ENCODE measurements at places on chromosomes 16 and 17.

DNA sequence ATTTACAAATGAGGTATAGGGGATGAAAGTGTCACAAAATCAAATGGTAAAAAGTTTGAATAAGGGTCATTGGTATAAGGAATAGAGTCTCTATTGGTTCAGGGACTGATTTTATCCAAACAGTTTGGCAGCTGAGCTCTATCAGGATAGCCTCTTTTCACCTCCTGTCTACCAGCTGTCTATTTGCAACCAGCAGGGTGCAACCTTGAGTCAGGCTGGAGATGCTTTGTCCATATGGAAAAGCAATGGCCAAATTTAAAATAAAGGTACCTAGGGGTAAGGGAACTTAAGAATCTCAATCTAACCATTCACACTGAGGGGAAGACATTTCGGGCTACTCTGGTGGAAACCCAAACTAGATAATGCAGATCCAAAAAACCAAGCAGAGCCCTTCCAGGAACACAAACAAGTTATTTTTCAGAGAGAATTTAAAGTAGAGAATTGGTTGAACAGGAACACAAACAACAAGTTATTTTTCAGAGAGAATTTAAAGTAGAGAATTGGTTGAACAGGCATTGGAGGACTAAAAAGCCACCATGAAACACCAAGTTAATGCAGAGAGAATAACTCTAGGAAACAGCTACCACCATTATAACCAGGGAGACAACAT, 12.6 kb upstream of the CA10 start:
- no peak for DNase-seq

GRCh38 chr17:59341922-59342321, 10.5 kb downstream of the YPEL2 start:
- DNase-seq, result no peak

DNA sequence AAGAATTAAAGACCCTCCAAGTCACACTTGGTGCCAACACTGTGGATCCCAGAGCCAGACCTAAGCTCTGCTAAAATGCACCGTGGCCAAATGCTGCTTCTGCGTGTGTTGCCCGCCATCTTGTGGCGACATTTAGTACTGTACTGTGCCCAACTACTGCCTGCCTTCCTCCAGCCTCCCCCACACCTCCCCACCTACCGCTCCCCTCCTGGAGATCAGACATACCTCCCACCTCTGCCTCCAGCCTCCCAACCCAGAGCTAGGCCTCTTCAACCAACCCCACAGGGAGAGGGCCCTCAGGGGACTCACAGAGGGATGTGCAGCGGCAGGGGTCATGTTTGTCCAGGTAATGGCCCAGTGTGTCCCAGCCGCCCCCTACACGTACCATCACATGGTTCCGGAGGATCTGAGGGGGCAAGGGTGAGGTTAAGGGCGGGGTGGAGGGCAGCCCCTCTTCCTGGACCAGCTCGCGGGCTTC, 5.5 kb downstream of the GAS2L2 start:
- DNase-seq, result peak; percentile 64

DNA sequence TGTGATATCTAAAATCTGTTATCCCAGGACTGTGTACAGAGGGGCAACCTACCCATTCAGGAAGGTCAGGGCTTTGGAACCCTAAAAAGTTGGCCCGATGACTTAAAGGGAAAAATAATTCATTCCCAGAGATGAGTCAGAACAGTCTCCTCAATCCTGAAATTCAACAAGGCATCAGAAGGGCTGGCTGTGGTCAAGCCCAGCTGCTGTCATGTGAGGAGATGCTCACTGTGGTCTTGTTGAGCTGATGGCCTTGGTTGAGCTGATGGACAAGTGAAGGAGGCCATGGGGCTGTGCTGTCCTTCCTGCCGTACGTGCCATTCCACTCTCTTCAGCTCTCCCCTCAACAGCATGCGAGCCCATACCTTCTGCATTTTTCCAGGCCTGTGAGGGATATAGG, 20.9 kb upstream of the DRG2 start:
- DNase-seq, result no peak

- no peak for DNase-seq
Measured at GRCh38 chr16:72210555-72210954, 38.6 kb upstream of the PMFBP1 start.

- DNase-seq, result no peak
Measured at GRCh38 chr16:4928227-4928626, 8.7 kb downstream of the PPL start.

GRCh38 chr17:5526821-5527598, 40.6 kb downstream of the MIS12 start:
- DNase-seq, result no peak

DNA sequence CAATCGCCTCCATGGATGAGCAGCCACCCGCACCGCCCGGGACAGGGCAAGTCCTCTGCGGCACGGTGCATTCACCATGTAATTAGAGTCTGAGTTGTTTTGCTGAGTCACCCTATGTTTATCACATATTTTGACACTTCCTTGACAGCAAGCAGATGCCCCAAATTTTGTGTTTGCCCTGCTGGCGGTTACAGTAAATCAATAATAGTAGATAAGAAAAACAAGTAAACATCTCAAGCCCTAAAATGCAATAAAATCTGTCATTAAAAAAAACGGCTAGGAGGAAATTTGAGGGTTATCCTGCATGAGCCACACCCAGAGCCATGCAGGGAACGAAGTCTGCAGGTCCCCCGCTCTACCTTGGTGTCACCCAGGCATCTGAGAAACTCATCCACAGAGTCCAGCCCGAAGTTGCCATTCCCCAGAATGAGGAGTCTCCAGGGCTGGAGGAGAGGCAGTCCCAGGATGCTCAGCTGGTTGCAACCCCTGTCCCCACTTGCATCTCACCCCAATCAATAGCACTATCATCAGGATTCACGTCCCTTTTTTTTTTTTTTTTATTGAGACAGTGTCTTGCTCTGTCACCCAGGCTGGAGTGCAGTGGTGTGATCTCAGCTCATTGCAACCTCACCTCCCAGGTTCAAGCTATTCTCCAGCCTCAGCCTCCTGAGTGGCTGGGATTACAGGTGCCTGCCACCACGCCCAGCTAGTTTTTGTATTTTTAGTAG, 16.5 kb upstream of the ST6GALNAC1 start:
- DNase-seq, result no peak

GRCh38 chr17:64048805-64049204, 28.4 kb upstream of the ICAM2 start:
- no peak for DNase-seq

DNA sequence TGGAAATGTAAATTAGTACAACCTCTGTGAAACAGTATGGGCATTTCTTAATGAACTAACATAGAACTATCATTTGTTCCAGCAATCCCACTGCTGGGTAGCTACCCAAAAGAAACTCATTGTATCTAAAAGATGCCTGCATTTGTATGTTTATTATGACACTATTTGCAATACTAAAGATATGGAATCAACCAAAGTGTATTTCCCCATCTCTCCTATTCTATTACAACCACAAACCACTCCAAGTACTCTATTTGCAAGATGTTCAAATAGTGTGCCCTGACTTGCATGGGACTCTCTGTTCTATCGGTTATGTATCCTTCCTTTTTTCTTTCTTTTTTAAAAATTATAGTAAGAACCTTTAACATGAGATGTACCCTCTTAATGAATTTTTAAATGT, 845.2 kb downstream of the CDH11 start:
- no peak for DNase-seq

DNA sequence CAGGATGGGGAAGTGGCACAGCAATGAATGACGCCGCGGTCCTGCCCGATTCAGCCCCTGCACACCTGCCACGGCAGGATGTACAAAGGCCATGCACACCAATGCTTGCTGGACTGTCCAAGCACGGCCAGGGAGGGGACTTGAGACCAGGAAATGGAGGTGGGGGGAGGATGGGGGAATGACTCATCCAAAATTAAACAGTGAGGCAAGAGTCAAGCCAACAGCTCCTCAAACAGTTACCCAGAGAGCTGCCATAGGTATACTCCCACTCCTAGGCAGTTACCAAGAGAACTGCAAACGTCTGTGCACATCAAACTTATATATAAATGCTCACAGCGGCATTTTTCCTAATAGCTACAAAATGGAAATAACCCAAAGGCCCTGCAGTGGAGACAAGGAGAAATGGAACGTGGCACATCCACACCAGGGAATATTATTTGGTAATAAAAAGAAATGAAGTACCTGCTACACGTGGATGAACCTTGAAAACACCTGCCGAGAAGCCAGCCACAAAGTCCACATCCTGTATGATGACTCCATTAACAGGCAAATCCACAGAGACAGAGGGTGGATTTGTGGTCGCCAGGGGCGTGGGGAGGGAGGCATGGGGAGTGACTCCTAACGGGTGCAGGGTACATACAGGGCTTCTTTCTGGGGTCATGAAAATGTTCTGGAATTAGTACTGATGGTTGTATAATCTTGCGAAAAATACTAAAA, 54.1 kb downstream of the VAC14 start:
- DNase-seq, result no peak

DNA sequence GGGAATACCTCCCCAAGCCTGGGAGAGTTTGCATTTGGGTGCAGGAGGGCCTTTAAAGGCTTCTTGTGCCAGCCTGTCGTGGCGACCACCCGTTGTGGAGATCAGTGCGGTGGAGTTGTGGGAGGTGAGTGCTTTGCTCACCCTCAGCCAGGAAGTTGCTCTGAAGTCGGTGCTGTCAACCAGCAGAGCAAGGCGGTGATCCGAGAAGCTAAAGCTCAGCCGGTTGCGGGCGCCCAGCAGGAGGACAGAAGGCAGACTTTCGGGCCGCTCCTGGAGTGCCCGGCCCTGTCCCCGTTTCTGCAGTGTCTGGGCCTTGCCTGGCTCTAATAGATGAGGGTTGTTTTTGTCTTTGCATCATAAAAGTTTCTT, 1.4 kb downstream of the UBE2I start:
- DNase-seq, result no peak

- no peak for DNase-seq
Measured at GRCh38 chr17:30832438-30833124, 815 bp downstream of the ATAD5 start.

DNA sequence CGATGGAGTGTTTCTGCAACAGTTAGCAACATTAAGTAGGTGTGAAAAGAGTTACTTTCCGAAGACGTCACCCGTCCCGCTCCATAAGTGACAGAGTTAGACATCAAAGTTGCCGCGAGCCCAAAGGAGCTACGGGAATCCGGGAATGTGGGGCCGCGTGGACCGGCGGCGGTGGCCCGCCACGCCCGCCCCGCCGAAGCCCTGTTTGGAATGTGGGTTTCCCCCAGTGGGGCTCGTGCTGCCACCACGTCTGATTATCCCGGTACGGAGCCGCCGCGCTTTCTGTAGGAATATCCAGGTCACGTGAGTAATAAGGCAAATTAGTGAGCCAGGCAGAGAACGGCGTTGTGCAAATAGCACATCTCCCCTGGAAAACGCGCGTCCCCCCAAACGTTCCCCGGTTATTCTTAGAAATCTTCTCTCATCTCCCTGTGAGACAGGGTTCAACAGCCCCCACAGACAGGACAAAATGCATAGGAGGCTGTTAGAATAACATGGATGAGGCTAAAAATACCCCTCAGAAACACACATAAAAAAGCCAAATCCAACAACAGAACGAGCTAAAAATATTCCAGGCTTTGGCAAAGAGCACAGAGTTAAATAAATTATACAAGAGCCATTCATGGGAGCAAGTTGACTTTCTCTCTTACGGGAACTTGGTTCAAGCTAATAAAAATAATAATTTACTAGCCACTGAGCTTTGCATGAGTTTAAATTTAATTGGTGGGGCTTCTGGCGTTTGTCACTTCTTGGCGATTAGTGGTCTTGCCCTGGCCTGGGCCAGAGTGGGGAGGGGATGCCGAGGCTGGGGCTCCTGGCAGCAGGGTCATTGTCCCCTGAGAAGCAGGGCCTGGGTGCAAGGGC, 8.6 kb downstream of the BAHCC1 start:
- no peak for DNase-seq

DNA sequence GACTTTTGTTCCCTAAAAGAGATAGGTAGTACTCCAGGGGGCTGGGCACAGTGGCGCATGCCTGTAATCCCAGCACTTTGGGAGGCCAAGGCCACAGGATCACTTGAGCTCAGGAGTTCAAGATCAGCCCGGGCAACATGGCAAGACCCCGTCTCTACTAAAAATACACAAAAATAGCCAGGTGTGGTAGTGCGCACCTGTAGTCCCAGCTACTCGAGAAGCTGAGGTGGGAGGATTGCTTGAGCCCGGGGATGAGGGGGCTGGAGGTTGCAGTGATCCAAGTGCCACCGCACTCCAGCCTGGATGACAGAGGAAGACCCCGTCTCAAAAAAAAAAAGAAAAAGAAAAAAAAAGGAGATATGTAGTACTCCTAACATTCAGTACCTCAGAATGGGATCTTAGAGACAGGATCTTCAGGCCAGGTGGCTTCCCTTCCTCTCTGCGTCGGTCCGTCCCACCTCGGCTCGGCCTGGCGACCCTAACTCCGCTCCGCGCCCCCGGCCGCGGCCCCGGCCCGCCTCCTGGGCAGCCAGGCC, 89.6 kb downstream of the CDC27 start:
- no peak for DNase-seq

- DNase-seq, result no peak
Measured at GRCh38 chr16:53519417-53520091, 16.5 kb upstream of the AKTIP start.

GRCh38 chr17:45149037-45149668, 878 bp downstream of the HEXIM1 start:
- DNase-seq, result no peak

GRCh38 chr16:64865069-64865696, 256.7 kb downstream of the CDH11 start:
- no peak for DNase-seq

DNA sequence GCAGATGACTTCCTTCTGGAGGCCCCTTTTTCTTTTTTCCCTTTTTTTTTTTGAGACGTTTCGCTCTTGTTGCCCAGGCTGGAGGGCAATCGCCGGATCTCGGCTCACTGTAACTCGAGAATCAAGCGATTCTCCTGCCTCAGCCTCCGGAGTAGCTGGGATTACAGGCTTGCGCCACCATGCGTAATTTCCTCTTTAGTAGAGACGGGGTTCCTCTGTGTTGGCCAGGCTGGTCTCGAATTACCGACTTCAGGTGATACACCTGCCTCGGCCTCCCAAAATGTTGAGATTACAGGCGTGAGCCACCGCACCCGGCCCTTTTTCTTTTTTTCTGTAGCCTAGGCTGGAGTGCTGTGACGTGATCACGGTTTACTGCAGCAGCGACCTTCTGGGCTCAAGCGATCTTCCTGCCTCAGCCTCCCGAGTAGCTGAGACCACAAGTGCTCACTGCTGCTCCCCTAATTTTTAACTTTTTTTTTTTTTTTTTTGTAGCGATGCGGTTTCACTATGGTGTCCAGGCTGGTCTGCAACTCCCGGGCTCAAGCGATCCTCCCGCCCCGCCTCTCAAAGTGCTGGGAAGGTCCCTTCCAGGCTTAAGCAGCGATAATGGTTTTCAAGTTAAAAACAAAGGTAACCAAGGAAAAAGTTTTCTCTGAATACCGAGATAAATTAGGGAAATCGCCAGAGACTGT, 956 bp upstream of the IST1 start:
- peak; percentile 58 for DNase-seq

Measured in NT2/D1 (cell line).